Activated T-cell treated with anti-CD3 and anti-CD28 coated beads, Interleukin-2, amount 50 U/mL, for 24 hours (primary cell): ENCODE measurements at places on chromosomes 5 and 9.

DNA sequence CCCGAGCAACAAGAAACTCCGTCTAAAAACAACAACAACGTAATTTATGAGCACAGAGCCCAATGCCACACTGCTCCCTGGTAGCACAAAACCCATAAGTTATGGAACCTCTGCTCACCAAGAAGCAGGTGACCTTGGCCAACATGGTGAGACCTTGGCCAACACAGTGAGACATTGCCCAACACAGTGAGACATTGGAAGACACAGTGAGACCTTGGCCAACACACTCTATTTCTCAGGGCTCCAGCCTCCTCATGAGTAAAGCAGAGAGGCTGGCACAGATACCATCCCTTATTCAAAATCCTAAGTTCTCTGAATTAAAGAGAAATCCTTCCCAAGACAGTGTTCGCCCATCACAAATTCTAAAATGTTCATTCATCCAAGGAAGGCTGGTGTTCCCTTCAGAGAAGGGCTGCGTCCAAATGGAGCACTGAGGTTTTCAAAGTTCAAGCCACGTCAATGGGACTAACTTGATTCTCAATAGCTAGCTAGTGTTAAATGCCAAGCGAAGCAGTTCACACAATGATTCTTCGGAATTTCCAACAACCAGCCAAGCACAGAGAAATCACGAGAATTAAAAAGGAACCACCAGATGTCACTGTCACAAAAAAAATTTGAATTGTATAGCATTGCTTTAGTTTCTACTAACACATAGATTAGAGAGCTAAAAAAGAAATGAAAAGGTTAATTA lies 29.5 kb downstream of the TTC39B start:
- peak overlapping the region; percentile 56 for H3K27ac ChIP-seq
- no peak overlapping the region for H3K4me3 ChIP-seq
- no peaks in the 10 kb centered on the region for H3K27me3 ChIP-seq
- no peak for DNase-seq
- H3K4me1 ChIP-seq, result peaks cover 53% of the 10 kb centered on the region
- H3K36me3 ChIP-seq, result peaks cover 2% of the 10 kb centered on the region

- no peak for DNase-seq
- no peaks in the 10 kb centered on the region for H3K27me3 ChIP-seq
- H3K4me1 ChIP-seq, result peaks cover 51% of the 10 kb centered on the region
- peak overlapping the region; percentile 38 for H3K27ac ChIP-seq
- peaks cover under 1% of the 10 kb centered on the region for H3K36me3 ChIP-seq
Observed at GRCh38 chr9:91089405-91090129, 272.2 kb downstream of the AUH start.

- H3K4me3 ChIP-seq, result no peak overlapping the region
- no peak overlapping the region for H3K27ac ChIP-seq
- H3K27me3 ChIP-seq, result peaks cover 4% of the 10 kb centered on the region
- no peaks in the 10 kb centered on the region for H3K4me1 ChIP-seq
- no peak for DNase-seq
- no peaks in the 10 kb centered on the region for H3K36me3 ChIP-seq
Observed at GRCh38 chr9:529731-530130, 311.8 kb upstream of the DMRT1 start.

DNA sequence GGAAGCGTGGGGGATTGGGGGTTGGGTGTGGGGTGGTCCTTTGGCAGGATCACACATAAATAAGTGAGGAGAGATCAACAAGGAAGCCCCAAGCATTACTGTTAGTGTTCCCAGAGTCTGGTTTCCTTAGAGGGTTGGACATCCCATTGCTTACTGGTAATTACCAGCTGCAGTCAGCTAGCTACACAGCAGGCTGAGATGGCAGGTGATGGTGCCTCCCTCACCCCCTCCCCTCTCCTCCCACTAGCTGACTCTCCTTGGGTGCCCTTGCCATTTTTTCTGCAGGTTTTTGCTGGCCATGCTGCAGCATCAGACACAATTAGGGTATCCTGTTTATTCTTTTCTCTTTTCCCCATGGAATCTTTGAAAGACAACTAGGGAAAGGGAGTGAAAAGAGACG lies 107.5 kb upstream of the TLR4 start:
- no peaks in the 10 kb centered on the region for H3K4me1 ChIP-seq
- H3K27me3 ChIP-seq, result no peaks in the 10 kb centered on the region
- no peak for DNase-seq

DNA sequence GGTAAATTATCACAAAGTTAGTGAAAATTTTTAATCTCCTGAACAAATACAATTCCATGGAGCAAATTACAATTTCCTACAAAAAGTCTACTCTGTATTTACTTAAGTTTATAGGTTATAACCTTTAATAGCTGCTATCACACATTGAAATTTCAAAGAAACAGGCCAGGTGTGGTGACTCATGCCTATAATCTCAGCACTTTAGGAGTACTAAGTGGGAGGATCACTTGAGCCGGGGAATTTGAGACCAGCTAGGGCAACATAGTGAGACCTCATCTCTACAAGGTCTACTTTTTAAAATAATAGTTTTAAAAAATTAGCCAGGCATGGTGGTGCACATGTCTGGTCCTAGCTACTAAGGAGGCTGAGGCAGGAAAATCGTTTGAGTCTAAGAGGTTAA lies 50.3 kb downstream of the HINT1 start:
- no peak overlapping the region for H3K27ac ChIP-seq
- no peak overlapping the region for H3K4me3 ChIP-seq
- H3K4me1 ChIP-seq, result peaks cover 13% of the 10 kb centered on the region
- no peaks in the 10 kb centered on the region for H3K36me3 ChIP-seq

- no peak overlapping the region for H3K27ac ChIP-seq
- H3K27me3 ChIP-seq, result no peaks in the 10 kb centered on the region
- no peak for DNase-seq
- H3K4me1 ChIP-seq, result no peaks in the 10 kb centered on the region
Observed at GRCh38 chr5:82023644-82024043, 51.8 kb downstream of the ATG10 start.

DNA sequence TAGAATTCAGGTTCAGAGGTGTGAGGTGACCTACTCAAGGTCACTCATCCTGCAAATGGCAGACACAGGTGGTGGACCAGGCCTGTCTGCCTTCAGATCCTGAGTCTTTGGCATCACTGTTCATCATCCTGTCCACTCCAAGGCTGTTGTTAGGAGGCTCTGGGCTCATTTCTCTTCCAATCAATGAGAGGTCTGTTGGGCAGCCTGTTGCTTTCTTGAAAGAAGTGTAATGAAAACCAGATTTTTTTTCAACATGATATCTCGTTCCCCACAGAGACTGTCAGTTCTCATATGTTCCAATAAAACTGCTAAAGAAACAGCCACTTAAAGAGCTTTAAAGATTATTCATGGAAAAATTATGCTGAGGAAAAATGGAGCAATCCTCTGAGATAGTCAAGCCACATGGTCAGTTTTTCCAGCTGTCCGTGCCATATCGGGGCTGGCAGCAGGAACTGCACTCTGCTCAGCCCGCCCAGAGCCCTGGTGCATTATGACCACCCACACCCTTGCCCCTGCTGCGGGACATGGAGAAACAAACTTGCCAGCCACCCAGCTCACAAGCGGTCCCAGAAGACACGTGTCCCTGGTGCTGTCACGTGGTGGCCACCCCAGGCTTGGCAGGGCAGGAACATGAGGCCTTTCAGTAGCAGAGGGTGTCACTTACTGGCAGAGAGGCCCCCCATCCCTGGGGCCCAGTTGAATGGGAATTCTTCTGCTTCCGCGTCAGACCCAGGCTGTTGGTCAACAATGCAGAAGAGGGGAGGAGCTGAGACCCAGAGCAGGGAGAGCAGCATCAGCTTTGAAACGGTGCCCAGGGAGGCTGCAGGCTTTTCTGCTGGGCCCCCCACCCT lies 63.7 kb upstream of the ANGPTL2 start:
- no peak overlapping the region for H3K27ac ChIP-seq
- H3K36me3 ChIP-seq, result no peaks in the 10 kb centered on the region
- DNase-seq, result no peak
- no peaks in the 10 kb centered on the region for H3K27me3 ChIP-seq

GRCh38 chr5:84259283-84260045 lies 125.2 kb downstream of the EDIL3 start:
- H3K4me3 ChIP-seq, result no peak overlapping the region
- DNase-seq, result no peak
- H3K27me3 ChIP-seq, result no peaks in the 10 kb centered on the region
- H3K36me3 ChIP-seq, result no peaks in the 10 kb centered on the region
- H3K4me1 ChIP-seq, result no peaks in the 10 kb centered on the region
- no peak overlapping the region for H3K27ac ChIP-seq

DNA sequence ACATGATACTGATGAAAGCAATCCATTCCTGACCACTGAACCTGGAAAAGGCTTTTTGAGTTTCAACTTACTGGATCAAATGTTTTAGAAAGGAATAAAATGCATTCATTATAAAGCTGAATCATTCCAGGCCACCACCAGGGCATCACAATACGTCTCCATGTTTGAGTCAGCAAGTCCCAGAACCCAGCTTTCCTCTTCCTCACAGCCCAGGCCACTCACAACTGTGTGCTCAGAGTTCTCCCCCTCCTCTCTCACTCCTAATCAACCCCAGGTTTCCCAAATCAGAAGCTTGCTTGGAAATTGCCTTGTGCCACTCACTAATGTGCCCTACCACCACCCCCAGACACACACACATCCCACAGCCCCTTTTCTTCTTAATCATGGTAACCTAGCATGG lies 91.7 kb downstream of the GNA14 start:
- DNase-seq, result no peak
- no peak overlapping the region for H3K4me3 ChIP-seq
- H3K36me3 ChIP-seq, result no peaks in the 10 kb centered on the region

GRCh38 chr5:135174315-135175096 lies 140.5 kb upstream of the PITX1 start:
- no peak for DNase-seq
- no peaks in the 10 kb centered on the region for H3K36me3 ChIP-seq

DNA sequence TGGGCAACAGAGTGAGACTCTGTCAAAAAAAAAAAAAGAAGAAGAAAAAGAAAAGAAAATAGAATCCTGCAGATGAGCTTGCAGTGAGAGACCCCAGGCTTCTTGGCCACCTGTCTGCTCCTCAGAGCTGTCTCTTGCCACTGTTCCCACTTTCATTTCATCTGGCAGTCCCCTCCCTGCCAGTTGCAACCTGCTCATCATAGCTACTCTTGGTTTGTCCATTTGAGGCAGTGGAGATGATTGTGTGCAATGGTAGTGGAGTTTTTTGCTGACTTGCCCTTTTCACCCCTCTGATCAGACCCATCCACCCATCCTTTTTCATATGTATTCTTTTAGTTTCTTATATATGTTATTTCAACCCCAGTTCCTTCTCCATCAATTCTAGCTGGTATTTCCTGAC lies 28.7 kb downstream of the ANKRD33B start:
- peaks cover 16% of the 10 kb centered on the region for H3K27me3 ChIP-seq
- H3K36me3 ChIP-seq, result no peaks in the 10 kb centered on the region
- H3K27ac ChIP-seq, result no peak overlapping the region
- peaks cover 39% of the 10 kb centered on the region for H3K4me1 ChIP-seq
- H3K4me3 ChIP-seq, result no peak overlapping the region

GRCh38 chr5:69450116-69450515 lies 35.2 kb downstream of the MARVELD2 start:
- no peaks in the 10 kb centered on the region for H3K36me3 ChIP-seq
- no peak overlapping the region for H3K4me3 ChIP-seq
- DNase-seq, result no peak
- no peak overlapping the region for H3K27ac ChIP-seq
- H3K4me1 ChIP-seq, result no peaks in the 10 kb centered on the region
- H3K27me3 ChIP-seq, result peaks cover 7% of the 10 kb centered on the region
